Dermis blood vessel endothelial cell (primary cell): ENCODE measurements at places on chromosomes 13 and 19.

- no peak for DNase-seq
Measured at GRCh38 chr13:82751206-82751605, 1131.1 kb downstream of the SLITRK1 start.

GRCh38 chr13:66102864-66103263 is 1127.3 kb downstream of the PCDH9 start:
- DNase-seq: no peak

DNA sequence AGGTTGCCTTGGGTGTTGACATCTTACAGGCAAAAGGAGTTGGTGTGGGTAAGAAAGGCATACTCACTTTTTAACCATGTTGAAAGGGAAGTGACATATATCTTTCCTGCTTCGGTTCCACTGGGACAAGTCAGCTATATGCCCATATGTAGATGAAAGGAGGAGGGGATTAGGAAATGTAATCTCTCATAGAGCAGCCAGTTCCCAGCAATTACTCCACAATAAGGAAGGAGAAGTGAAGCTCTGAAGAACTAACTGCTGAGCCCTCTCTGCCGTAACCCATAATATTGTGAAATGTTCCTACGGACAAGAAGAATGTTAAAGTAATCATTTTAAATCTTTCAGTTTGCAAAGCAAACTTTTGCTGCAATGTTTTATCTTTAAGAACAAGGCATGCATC is 82.2 kb downstream of the EDNRB start:
- DNase-seq: no peak

DNA sequence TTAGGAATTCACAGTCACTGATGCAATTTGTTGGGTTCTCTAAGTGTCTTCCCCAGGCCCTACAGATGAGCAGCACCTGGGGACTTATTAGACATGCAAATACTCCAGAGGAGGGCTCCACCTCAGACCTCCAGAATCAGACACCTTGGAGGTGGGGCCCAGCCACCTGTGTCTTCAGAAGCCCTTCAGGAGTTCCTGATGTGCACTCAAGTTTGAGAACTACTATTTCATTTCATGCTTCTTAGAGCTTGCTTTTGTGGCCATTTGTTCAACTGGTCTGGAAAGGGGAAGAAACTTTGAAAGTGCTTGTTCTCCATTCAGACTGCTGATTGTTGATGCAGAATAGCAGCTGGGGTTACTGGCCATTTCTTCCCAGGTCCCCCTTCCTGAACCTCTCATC is 472.0 kb downstream of the COG6 start:
- DNase-seq: no peak

- DNase-seq: no peak
Measured at GRCh38 chr13:22717036-22717435, 463.7 kb upstream of the SGCG start.

DNA sequence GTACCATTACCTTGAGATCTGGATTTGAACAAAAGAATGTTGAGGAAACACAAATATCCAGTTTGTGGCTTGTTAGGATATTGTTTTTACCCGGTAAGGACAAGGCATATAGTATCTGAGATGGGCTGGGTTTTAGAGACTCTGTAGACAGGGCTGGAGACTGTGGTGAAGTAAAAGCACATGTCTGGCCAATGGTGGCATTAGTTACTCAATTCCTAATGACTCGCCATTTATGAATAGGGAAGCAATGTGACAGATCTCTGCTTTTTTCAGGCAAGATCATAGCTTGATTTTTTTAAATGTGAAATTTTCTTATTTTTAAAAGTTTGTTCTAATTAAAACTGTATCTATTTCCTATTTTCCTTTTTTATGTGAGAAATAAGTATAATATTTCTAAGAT is 371.1 kb upstream of the SPRY2 start:
- no peak for DNase-seq

DNA sequence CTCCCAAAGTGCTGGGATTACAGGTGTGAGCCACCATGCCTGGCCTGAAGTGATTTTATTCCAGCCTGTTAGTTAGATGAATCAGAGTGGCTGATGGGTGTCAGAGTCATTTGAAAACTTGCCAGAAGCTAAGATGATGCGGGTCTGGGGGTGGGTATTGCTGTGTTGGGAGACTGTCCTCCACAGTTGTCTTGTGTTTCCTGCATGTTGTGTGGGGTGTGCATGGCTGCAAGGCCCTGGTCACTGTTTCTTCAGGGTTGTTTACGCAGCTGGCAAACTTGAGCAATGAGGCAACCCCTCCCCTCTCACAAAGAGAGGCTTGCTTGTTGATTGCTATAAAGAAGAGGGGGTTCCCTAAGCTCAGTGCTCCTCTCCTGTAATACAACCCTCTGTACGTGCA is 71.8 kb downstream of the TRPM4 start:
- no peak for DNase-seq
